NCI-H187 treated with DMSO at 0.1 percent for 48 hours (cell line): ENCODE measurements at places on chromosomes 11 and 22.

DNA sequence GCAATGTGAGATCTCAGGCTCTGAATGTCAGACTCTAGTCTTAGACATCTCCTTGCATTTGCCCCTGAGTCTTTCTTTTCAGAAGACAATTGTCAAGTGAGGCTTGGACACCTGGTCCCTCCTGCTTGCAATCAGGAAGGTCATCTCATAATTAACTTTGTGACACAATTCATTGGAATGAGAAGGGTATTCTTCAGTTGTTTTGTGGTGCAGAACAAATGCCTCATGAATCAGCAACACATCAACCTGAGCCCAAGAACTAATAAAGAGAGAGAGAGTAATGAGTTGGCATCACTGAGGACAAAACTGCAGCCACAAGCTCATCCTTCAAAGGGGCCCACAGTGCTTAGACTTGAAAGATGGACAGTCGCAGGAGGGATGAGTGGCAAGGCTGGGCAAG, 375.8 kb downstream of the INSC start:
- DNase-seq: no peak

DNA sequence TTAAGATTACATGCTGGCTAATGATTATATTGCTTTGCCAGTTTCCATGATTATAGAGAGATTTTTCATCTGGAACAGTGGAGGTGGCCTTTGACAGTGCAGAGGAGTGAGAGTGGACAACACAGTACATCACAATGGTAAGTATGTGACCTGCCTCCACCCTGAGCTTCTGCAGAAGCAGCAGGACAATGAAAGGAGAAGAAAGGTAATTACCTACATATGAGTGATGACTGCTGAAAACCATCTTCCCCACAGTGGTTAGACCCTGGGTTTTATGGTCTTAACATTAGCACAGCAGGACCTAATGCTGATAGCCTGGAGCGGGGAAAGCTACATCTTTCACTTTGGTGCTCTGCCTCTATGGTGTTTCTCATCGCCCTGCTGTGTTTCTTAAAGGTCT, 454.7 kb upstream of the DDI1 start:
- DNase-seq: no peak

DNA sequence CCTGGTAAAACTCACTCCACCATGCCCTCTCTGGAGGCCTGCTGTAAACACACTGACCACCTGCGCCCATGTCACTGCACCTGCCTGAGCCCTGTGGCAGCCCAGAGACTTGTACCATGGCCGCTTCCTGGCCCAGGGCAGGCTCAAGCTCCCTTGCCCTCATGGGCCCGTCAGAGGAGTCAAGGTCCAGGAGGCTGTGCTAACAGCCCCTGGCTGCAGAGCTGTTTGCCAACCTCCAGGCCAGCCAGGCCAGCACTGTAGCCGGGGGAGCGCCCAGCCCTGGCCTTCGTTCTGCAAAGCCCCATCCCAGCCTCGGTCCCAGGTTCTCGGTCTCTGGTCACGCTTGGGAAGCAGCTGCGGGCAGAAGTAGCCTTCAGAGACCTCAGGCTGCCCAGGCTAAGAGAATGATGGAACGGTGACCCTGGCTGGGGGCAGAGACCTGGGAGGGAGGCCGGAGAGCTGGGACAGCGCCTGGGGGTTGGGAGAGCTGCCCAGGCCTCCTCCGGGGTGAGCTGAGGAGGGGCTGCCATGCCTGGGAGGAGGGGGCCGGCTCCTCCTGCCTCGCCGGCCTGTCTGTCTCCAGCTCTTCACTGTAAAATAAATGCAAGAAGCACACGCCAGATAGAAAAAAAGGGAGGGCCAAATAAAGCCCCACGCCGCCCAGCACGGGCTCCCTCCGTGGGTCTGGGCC, 11.9 kb upstream of the TCF20 start:
- no peak for DNase-seq

GRCh38 chr11:72840780-72841179, 26.6 kb downstream of the ATG16L2 start:
- DNase-seq: no peak

DNA sequence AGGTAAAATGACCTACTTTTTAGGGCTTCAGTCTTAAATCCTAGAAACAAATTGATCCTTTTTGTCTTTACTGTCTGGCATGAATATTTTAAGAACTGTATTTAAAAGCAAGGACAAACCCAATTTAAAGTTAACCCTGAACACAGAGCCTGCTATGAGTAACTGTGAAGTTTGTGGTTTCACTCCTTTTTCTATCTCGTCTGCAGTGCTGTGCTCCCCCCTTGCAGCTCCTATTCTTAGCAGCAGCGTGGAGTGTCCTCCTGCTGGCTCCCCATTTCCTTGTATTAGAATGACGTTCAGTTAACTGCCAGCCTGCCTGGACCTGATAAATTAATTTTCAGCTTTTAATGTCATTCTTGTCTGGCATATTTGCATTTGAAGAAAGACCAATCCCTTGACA, 40.0 kb upstream of the LRRC4C start:
- DNase-seq: no peak

DNA sequence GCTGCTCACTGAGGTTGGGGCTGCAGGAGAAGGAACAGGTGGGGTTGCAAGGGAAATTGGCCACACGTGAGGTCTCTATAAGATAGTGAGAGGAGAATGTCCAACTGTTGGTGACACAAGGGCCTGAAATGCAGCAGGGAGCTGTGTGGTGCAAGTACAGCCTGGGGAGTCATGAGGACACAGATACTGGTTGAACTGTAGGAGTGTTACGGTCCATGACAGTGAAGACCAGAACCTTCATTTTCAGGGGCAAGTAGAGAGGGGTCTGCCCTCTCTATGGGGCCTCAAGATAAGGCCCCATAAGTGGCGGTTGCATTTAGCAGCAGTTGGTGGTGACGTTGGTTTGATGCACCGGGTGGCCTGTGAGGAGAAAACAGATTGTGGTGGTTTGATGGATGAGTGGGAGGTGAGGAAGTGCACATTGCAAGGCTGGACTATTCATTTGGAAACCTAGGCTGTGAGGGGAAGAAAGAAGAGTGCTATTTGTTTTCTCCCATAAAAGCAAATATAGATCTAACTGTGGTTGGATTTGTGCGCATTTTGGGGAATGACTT, 39.4 kb downstream of the MICAL2 start:
- no peak for DNase-seq

DNA sequence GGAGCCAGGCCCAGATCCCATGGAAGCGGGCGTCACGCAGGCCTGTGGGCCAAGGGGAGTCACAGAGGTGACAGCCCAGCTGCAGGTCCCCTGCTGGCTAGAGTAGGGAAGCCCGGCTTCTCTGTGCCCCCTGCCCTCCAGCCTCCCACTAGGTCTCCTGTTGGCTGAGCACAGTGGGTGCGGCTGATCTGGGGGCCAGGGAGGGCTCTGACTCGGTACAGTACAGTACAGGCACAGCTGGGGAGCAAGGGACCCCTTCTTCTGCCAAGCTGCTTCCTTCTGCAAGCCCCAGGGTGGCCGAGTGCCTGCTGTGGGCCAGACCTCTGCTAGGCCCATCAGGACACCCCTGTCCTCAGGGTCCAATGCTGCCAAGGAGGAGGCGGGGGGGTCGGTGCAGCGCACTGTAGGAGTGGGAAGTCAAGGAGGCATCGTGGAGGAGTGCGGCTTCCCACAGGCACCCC, 10.1 kb downstream of the SUSD2 start:
- DNase-seq: no peak

DNA sequence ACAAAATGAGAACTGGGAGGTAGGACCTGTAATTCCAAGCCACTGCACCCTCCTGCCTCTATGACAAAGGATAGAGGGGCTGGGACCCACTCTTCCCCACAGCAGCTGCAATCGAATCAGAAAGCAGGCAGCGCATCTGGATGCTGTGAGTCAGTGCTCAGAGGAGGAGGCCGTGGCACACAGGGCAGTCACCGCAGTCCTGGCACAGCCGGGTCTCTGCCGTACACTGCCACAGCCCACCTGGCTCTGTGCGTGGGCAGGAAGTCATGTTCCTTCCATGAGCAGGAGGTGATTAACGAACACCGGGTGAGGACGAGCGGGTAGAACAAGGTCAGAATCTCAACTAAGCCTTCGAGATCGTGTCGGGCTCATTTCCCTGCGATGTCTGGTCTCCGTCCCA, 30.2 kb upstream of the PPFIA1 start:
- DNase-seq: no peak
